ENCODE measurements at places on chromosomes 2 and 18. TPM values are rescaled to one million over a fixed set of nuclear protein-coding genes. Genes with fewer than 3 reads are reported as not detected.

DNA sequence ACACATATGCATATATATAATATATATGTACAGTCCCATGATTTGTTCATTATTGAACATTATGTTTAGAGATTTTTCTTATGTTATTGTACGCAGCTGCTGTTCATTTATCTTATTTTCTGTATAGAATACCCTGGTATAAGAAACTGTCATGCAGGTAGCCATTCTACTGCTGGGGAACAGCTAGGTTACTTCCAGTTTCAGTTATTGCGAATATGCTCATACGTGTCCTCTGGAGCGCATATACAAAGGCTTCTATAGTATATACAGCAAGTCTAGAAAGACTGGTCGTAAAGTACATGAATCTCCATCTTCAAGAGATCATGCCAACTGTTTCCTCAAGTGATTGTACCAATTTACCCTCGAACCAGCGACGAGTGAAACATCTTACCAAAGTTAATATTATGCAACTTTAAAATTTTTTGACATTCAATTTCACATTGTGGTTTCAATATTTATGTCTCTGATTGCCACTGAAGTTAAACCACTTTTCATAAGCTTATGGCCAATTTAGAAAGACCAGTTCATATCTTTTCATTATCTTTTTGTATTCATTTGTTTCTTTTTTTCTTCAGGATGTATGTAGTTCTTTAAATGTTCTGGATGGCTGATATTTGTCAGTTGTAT is 53.5 kb downstream of the RDH14 start:
- DNase-seq: no peak

DNA sequence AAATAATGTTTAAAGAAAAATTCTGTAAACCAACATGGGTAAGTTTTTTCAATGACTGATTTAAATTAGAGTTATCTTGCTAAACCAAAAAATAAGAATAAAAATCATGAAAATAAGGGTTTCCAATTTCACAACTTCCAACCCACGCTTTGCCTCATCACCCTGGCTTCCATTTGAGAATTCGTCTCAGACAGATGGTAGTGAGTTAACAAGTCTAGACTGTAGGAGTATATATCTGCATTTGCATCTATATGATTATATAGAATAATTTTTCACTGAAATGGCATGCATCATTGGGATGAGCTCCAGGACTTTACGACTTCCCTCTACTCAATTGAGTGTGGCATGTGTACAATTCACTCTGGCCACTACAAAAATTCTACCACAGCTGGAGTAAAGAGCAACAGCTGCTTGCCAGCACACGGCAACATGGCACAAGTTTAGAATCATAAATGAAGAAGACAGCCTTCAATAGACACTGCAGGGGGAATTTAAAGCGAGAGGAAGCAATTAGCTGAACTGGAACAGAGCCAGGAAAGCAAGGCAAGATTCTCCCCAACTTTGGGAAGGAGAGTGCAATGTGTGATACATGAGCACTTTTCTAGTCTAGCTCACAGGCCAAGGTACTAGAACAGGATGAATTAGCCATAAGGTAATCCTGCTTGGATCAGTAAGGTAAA is 1673.5 kb upstream of the CELF4 start:
- DNase-seq: no peak

GRCh38 chr2:236088368-236089057 is 79.7 kb downstream of the GBX2 start:
- no peak for DNase-seq

DNA sequence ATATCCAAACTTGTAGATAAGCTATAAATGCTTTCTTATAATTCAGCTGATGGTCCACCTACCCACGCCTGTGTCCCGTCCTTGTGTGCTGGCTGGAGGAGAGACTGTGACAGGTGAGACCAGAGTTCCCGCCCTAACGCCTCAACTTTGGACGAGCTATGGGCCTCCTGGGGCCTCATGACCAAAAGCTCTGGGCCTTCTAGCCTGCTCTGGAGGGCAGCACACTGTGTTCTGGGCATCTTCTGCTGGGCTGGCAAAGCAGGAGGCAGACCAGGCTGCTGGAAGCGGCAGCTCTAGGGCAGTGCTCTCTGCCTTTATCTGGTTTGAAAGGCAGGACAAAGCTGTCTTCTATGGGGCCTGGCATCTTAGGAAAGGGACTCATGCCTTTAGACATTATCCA is 26.0 kb upstream of the PAX8 start:
- DNase-seq: no peak

DNA sequence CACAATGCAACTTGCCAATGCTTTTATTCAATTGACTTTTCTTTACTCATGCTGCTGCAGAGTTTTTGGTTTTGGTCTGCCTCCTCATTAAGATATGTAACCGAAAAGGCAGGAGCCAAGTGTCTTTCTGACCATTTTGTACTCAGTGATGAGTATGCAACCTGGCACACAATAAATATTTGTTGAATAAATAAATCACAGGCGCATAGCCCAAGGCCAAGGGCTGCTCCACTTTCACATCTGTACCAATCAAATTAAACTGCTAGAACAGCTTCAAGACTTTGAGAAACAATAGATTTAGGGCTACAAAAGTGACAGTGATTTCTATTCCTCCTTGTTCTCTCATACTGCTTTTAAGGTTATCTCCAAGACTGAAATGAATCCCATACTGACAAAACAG is 828.2 kb downstream of the RNF144A start:
- DNase-seq: no peak

DNA sequence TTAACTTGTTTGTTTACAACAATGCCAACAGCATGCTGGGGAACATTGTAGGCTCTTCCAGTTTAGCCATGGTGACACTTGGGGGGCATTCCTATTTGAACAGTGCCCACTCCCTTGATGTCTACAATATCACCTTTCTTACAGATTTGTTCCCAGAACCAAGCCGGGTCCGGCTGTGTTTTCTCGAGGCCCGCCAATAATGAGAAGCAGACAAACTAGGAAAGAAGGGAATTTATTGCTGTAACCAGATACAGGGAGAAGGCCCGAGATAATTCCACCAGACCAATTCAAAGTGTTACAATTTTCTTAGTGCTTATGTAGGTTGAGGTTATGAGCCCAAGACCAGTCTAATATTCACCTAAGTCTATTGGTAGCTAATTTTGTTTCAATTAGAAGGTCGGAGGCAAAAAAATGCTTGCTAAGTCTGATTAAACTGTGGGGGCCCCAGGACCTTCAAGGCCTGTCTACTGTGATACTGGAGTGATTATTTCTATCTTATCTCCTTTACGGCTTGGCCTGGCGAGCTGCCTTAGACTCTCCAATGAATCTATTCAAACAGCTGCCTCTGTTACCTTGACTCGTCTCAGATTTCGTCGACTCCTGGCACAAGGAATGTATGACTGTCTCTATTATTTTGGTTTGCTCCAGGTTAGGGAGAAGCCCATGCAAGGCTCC is 59.1 kb upstream of the PSME4 start:
- DNase-seq: no peak

GRCh38 chr2:74714691-74715080 is 60.6 kb downstream of the SEMA4F start:
- no peak for DNase-seq

DNA sequence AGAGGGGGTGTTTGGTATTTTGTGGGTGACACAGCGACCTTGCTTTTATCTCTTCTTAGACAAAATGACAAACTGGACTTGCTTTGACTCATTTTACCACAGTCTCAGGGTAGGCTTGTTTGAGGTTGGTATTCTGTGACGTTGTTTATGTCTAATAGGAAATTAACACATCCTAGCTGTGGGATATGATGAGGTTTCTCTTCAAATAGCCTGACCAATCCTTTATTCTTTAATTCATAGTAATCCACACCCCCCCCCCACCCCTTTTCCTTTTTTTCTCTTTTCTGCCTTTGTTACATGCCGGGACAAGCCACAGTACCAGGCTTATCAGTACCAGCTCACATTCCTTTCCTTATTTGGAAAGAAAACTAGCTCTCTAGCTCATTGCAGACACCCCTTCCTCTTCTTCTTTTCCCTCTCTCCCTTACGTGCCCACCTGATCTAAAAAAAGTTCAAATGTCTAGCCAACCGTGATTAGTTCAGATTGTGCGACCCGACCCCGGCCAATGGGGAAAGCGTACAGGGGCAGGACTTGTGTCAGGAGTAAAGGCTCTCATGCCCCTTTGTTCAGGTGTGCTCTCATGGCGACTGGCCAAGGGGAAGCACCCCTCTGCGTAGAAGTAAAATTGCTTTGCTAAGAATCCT is 52.2 kb upstream of the PTPRM start:
- DNase-seq: no peak

Gene STAT4
- total RNA-seq: 60.0 TPM

Gene EVX2
- total RNA-seq: not detected

Gene GPR45
- not detected for total RNA-seq

Gene SEPTIN10
- total RNA-seq: 5.6 TPM

All from CD4-positive, CD25-positive, alpha-beta regulatory T cell (primary cell).